ENCODE measurements at places on chromosomes 13 and 19.

DNA sequence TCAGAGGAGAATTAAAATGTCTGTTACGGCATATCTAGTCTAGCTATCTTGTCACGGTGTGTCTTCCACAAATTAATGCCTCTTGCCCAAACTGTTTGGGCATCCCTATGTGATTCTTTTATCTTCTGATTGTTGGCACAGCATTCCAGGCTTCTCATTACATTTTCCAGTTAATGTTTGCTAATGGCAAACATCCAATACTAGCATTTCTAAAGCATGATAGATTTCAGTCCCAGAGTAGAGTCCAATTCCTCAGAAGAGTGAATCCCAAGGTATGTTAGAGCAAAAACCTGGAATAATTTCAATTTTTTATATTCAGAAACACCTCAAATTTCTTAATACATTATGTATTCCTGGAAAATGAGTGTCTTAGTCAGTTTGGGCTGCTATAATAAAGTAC, 684.5 kb upstream of the SLITRK1 start:
- no peak for DNase-seq

DNA sequence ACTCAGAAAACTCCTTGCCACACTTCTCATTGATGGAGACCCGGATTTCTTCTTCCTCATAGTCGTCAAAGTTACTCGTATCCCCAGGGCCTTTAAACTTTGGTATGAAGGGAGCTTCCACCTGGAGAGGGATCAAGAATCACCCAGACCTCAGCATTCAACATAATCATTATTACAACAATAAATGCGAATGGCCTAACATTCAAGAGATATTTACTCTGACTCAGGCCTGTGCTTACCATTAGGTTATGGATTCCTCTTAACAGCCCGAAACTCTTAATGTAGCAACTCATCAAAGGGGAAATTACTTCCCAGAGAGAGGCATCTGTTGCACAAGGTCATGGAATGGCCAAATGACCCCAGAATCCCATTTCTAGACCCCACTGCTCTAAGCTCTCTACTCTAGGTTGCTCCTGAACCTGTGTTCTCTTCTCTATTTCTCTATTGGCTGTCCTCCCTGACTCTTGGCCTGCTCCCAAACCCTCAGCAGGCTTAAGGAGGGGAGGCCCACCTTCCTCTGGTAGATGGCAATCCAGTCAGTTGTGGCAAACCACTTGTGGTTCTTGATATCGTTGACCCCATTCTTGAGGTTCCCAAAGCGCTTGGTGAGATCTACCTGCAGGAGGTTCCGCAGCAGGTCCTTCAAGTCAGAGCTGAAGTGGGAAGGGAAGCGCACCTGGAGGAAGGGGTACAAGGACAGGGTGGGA, 2.7 kb upstream of the SAMD1 start:
- no peak for DNase-seq

DNA sequence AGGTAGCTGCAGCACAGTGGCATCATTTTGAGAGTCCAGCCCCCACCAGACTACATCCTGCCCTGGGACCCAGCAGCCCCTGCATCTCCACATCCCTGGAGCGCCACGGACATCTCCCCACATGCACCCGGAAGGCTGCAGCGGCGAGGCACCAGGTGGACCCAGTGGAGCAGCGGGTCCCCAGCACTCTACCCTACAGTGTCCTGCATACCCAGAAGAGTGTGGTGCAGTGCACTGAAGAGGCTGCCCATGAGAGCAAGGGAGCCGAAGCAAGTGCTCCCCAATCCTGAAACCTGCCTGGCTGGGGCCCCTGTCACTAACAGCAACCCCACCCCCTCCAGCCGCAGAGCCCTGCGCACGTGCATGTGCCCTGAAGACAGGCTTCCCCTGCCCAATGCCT, 21.3 kb upstream of the SLC7A9 start:
- no peak for DNase-seq

GRCh38 chr13:21297447-21297846, 121.0 kb downstream of the MRPL57 start:
- DNase-seq, result no peak

- no peak for DNase-seq
Observed at GRCh38 chr19:28351761-28352160, 861.2 kb downstream of the UQCRFS1 start.

GRCh38 chr19:18160493-18160970, 7.6 kb downstream of the PIK3R2 start:
- no peak for DNase-seq

DNA sequence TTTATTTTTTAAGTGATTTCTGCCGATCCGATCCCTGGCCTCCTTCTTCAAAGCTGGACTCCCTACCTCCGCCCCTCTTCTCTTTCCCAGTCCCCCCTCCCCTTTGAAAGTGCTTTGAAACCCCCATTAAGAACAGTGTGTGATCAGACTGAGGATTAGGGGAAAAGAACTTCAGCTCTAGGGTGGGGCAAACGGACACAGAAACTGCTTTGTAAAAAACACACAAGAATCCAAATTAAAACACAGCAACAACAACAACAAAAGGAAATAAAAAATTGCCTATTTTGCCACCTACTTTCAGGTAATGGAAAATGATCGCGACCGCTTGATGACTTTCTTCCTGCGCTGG, 1.4 kb downstream of the SPRY2 start:
- DNase-seq, result no peak

DNA sequence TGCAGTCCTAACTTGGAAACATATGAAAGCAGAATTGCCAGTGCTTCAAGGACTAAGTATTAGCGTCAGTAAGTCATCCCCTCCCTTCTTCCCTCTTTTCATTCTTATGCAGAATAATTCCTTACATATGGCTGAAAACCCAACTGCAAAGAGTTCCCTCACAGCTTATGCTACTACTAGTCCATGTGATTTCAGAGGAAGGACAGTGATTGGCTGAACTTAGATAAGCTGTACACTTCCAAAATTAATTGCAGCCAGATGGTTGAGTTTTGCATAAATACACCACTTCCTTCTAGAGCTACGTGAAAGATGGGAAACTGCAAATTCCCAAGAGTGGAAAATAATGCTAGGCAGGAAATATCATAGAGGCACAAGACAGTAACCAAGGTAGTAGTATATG, 730.4 kb downstream of the OLFM4 start:
- no peak for DNase-seq

- DNase-seq, result no peak
Observed at GRCh38 chr19:49551531-49551930, 23.7 kb downstream of the RCN3 start.

DNA sequence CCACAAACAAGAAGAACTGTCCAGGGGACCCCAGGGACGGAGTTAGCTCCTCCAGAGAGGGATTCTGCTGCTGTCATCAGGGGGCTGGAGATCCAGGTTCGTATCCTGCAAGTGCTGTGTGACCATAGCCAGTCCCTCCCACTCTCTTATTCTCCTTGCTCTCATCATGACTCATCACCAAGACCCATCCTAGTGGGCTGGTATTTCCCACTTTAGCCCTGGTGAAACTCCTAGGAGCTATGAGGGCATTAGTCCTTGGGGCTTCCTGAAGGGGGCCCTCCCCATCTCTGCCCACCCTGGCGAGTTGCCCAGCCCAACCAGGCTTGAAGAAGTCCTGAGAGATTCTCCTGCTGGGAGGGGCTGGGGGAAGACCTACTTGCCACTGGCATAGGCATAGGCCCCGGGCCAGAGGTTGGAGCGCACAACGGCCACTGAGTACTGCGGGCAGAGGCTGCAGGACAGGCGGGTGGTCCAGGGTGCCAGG, 7.5 kb upstream of the DMWD start:
- no peak for DNase-seq

- no peak for DNase-seq
Observed at GRCh38 chr19:41565379-41565720, 10.6 kb upstream of the CEACAM21 start.

GRCh38 chr13:63092456-63092855, 1676.8 kb upstream of the PCDH20 start:
- DNase-seq, result no peak

DNA sequence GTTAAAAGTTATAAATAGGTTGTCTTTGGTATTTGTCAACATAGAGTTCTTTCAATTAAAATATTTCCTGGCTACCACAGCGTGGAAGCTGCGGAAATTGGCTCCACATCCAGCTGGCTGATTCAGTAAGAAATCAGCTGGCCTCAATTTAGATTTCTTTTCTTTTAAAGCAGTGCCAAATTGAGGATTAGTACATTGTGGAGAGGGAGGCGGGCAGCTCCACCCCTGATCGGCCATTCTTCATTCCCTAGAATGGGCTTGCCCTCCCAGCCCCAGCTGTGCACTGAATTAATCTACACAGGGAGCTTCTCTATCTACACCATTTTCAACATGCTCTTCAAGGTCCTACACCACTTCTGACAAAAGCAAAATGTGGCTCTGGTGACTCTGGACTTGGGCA, 624.8 kb downstream of the DACH1 start:
- no peak for DNase-seq

DNA sequence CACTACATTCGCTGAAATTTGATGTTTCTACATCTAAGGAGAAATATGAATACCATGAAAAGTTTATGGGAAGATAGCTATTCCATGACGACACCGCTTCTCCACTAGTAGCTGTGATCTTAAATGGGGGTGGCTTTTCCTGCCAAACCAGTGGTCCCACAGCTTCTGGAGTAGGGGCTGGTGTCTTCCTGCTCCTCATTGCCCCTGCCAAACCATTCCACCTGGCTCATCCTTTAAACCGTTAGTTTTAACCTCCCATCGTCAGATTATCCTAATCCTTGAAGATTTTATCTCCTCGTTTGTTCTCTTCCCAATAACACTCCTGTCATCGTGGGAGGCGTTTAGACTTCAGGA, 568 bp upstream of the ZNF230 start:
- no peak for DNase-seq

- no peak for DNase-seq
Observed at GRCh38 chr19:7307590-7308218, 13.5 kb upstream of the INSR start.

- no peak for DNase-seq
Observed at GRCh38 chr19:14758816-14759215, 19.5 kb downstream of the ADGRE2 start.

- DNase-seq, result peak; percentile 59
Observed at GRCh38 chr19:1265615-1266128, 3.5 kb upstream of the CIRBP start.

DNA sequence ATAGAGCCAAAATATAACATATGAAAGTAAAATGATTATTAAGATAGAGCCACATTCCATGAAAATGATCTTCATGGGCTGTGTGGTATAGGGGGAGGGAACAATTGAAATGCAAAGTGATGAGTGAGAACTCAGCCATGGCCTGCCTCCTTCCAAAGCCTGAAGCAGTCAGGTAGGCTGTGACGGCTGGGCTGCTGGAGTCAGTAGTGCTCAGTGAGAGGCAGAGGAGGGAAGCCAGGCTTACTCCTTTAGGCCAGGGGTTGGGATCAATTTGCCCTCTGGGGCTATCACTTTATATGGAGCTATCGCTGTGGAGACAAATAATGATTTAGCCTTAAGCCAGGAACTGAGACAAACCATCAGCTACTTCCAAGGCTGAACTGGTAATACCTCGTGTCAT, 654.9 kb downstream of the FGF9 start:
- DNase-seq, result no peak

DNA sequence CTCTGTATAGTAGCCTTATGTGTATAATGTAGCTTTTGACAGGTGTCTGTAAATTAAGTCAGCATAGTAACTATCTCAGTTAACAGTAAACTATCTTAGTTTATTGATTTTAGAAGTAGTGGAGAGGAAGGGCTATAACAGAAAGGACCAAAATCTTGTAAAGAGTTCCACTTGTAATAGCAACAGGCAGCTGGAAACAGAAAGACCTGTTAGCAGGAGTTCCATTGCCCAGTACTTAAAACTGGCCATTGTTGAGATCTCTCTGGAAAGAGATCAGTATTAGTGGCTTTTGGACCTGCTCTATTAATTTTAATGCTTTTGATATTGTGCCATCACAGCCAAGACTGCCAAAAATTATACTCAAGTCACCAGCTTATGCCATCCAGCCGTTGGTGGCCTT, 32.0 kb upstream of the GARRE1 start:
- no peak for DNase-seq

- no peak for DNase-seq
Observed at GRCh38 chr13:86585835-86586234, 786.6 kb upstream of the SLITRK6 start.

GRCh38 chr13:60351855-60352615, 45.0 kb upstream of the TDRD3 start:
- no peak for DNase-seq

- DNase-seq, result no peak
Observed at GRCh38 chr13:113856716-113857065, 7.2 kb downstream of the GAS6 start.

DNA sequence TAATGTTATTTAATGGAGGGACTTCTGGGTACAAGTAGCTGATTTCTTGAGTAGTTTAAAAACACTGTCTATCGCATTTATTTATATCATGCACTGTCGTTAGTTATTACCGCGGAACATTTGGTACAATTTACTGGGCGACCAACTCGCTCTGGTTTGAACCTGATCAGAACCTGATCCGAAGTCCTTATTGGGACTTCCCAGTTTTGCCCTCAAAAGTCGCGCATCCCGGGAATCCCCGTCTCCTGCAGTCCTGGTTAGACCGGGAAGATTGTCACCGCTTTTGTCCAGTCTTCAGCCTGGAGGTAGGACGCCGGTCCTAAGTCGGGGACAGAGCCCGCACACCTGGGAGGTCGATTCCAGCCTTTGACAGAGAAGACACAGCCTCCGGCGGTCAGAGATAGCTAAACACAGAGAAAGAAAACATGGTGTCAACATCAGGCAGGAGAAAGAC, 694 bp downstream of the CLN5 start:
- no peak for DNase-seq

DNA sequence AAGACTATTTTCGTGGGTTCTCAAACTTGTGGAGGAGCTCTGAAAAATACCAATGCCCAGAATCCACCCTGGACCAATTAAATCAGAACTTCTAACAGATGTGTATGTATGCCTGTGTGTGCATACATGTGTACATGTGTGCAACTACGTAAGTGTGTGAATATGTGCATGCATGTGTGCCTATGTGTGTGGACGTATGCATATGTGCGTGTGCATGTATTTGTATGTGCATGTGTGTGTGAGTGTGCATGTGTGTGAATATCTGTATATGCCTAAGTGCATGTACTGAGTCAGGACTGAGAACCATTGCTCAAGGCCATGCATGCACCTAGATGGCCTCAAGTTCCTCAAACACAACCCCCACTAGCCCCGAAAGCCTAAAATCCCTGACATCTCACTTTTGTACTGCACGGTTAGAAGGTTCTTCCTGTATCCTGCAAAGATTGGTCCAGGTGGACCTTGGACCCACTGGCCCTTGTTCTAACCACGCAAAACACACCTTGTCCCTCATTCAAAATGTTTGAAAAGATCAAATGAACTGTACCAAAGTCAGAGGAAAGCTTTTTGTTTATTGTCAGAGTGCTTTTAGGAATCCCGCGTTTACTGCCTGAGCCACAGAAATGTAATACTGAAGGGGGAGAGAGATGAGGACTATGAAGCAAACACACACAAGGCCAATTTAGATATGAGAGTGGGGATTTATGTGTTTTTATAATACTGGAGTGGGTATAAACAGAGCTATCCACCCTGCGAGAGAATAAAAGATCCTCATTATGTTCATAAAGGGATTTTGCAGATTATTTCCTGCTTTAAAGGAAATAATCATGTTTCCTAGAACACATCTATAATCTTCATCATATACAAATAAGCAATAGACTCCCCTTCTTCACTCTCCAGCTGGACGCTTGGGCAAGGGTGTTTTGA, 39.1 kb downstream of the LATS2 start:
- no peak for DNase-seq

Measured in activated CD4-positive, alpha-beta memory T cell treated with anti-CD3 and anti-CD28 coated beads, Interleukin-2, amount 10 ng/mL, durations not matched to agents 7 days and 5 days (primary cell).